ENCODE measurements at places on chromosomes 11 and 22. TPM values are rescaled to one million over a fixed set of nuclear protein-coding genes. Genes with fewer than 3 reads are reported as not detected.

- no peak for DNase-seq
Measured at GRCh38 chr11:110410651-110411050, 19.1 kb upstream of the FDX1 start.

Gene OR51M1
- not detected for total RNA-seq

Gene ZNF70
- total RNA-seq = 3.5 TPM

DNA sequence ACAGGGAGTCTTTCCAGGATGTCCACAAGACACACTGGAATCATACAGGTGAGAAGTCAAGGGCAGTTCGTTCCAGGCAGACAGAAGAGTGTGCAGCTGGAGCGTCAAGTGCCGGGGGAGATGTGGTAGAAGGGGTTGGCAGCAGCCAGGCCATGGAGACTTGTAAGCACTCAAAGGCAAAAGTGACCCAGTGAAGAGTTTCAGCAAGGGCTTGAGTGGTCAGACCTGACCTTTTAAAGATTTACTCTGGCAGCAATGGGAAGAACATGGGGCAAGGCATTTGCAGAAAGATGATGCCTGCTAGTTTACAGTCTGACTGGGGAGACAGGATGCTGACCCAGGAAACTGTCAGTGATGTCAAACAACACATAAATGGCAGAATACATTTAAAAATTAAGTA, 29.0 kb downstream of the P4HA3 start:
- DNase-seq = no peak

- no peak for DNase-seq
Measured at GRCh38 chr22:37122598-37123180, 13.2 kb upstream of the TMPRSS6 start.

- peak; percentile 94 for DNase-seq
Measured at GRCh38 chr11:2302896-2303626, 1.2 kb downstream of the TSPAN32 start.

DNA sequence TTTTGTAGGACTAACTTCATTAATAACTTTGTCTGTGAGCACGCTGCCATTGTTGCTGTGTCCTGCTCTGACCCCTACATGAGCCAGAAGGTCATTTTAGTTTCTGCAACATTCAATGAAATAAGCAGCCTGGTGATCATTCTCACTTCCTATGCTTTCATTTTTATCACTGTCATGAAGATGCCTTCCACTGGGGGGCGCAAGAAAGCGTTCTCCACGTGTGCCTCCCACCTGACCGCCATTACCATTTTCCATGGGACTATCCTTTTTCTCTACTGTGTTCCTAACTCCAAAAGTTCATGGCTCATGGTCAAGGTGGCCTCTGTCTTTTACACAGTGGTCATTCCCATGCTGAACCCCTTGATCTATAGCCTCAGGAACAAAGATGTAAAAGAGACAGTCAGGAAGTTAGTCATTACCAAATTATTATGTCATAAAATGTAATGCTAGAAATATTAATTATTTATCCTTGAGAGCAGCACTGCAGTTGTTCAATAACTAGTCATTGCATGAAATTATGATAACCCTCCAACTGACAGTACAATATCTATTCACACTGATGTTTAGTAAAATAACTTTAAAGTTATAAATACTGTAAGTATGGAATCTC, 46.4 kb upstream of the OR5D13 start:
- no peak for DNase-seq

Gene DCHS1
- total RNA-seq = 8.8 TPM

GRCh38 chr11:66346476-66347424, 679 bp downstream of the B4GAT1 start:
- DNase-seq = peak; percentile 45
